ENCODE measurements at places on chromosomes 13 and 19. TPM values are rescaled to one million over a fixed set of nuclear protein-coding genes. Genes with fewer than 3 reads are reported as not detected.

Gene CEACAM19
- total RNA-seq: 6.9 TPM

Gene MBD3L3
- not detected for total RNA-seq

Gene RTBDN
- total RNA-seq: not detected

Gene FCER2
- not detected for total RNA-seq

Gene SIAH3
- total RNA-seq: not detected

Gene OR10H5
- not detected for total RNA-seq

Gene KCNN4
- total RNA-seq: 0.27 TPM

Gene BRCA2
- 4.9 TPM for total RNA-seq

Gene FLT3LG
- 2.6 TPM for total RNA-seq

Gene URAD
- not detected for total RNA-seq

Gene ADGRE3
- total RNA-seq: not detected

Gene N4BP2L1
- total RNA-seq: 2.4 TPM

Gene ZNF723
- total RNA-seq: not detected

Gene ATP4A
- not detected for total RNA-seq

Gene ACOD1
- not detected for total RNA-seq

Gene ZNF814
- 7.2 TPM for total RNA-seq

All from myocyte (in vitro differentiated cells).